ENCODE measurements at places on chromosomes 1 and 21.

- H3K4me1 ChIP-seq, result peaks cover 14% of the 10 kb centered on the region
- H3K4me3 ChIP-seq, result no peak overlapping the region
- H3K36me3 ChIP-seq, result peaks cover 61% of the 10 kb centered on the region
- no peak for DNase-seq
- H3K27me3 ChIP-seq, result no peaks in the 10 kb centered on the region
- H3K27ac ChIP-seq, result no peak overlapping the region
Observed at GRCh38 chr1:171513743-171514142, 28.4 kb downstream of the PRRC2C start.

DNA sequence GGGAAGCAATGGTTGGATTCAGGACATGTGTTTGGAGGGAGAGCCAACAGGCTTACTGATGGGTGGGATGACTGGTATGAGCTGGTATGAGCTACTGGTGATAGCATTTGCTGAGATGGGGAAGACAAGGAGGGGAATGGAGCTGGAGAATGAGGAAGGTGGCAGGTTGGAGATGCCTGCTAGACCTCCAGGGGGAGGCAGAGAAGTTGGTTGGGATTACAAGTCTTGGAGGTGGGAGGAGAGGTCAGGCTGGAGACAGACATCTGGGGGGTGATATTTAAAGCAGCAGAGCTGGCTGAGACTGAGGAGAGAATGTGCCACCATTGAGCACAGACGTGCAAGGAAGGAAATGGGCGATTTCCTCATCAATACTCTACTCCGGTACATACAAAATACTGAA is 31.8 kb upstream of the ENO1 start:
- H3K4me3 ChIP-seq, result no peak overlapping the region
- H3K27ac ChIP-seq, result no peak overlapping the region
- H3K27me3 ChIP-seq, result no peaks in the 10 kb centered on the region

DNA sequence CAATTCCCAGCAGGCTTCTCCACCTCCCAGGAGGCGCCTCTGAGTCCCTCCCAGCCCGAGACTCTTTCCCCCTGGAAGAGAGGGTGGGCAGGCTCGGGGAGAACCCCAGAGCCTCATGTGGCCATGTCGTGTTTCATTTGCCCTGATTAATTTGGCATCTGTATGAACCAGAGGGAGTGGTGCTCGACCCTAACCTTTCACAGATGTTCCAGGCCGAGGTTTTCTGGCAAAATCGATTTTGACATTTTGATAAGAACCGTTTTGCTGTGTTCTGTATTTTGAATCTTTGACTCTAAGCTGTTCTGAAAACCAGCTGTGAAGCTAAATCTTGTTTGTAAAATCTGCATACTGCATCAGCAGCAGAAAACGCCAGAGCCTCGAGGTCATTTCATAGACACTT is 367.4 kb downstream of the CAMTA1 start:
- no peaks in the 10 kb centered on the region for H3K27me3 ChIP-seq
- no peak for DNase-seq
- no peak overlapping the region for H3K27ac ChIP-seq
- no peaks in the 10 kb centered on the region for H3K36me3 ChIP-seq
- H3K4me1 ChIP-seq, result no peaks in the 10 kb centered on the region

- no peaks in the 10 kb centered on the region for H3K36me3 ChIP-seq
- peaks cover 50% of the 10 kb centered on the region for H3K4me1 ChIP-seq
- no peak for DNase-seq
- H3K27ac ChIP-seq, result peak overlapping the region; percentile 97
Observed at GRCh38 chr1:91805311-91805801, 80.6 kb downstream of the TGFBR3 start.

Data from CD4-positive, alpha-beta T cell (primary cell).